ENCODE measurements at places on chromosomes 3 and 15.

DNA sequence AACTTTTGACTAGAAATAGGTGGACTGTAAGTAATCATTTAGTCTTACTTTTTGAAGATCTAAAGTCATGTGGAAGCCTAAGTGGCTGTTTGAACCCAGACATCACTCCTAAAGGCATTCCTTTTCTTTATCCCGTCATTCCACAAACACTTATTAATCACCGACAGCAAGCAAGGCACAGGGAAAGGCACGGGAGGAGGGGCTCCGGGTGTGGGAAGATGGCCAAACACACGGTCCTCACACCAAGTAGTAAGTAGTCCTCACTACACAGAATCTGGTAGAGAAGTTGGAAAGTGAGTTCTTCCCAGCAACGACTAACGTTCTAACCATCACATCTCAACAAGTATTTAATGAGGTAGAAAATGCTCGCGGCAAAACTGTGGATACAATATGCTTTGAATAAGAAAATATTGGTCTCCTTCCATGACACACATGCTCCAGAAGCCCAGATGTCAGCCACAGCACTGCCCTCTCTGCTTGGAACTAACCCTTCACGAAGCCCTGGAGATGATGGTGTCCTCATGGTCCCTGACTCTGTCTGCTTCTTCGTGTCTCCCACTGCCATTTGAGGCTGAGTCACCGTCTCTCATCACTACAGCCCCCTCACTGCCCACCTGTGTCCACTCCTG lies 202.2 kb downstream of the OPA1 start:
- DNase-seq: no peak

DNA sequence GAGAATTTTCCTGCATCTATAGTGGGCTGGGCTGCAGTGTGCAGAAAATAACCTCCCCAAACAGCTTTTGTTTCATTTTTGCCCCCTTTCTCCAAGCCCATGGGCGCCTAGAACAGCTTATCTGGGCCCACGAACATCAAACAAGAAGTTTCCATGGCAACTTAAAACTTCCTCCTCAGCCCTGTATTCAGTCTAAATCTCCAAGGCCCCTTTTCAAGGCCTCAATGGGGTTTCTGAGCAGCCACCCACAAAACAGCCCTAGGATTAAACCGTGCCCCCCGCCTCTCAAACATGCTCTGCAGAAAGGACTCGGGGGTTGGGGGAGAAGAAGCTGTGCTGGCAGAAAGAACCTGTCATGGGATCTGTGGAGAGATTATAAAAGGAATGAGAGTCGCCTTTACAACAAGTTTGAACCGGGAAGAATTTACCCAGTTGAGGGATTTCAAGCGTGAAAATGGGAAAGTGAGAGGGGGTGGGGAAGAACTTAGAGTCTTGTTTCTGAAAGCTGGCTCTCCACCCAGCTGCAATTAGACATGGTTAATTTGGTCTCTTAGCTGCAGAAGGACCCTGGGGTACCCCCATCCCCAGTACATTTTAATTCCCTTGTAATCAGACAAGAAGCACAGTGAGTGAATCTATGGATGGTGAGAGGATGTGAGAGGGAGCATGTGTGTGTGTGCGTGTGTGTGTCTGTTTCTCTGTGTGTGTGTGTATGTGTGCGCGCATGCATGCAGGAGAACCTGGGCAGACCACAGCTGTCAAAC lies 4.3 kb upstream of the FAM107A start:
- DNase-seq: peak; percentile 32

GRCh38 chr3:114745322-114746240 lies 401.5 kb downstream of the ZBTB20 start:
- DNase-seq: no peak

DNA sequence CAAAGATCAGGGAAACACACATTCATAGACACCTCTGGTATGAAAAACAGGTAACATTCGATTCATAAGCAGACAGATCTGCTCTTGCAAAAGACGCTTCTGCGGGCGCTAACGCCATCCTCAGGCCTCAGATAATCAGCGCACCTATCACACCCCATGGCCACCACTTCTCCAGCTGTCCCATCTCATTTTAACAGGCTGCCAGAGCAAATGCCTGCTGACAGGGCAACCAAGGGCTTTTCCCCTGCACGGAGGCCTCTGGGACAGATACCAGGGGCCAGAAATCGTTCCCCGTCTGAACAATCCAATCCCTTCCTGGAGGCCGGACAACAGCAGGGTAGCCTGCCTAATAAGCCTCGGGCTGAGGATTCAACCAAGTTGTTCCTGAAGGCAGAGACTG lies 15.2 kb downstream of the ABCC5 start:
- DNase-seq: no peak

GRCh38 chr15:88802250-88802990 lies 816 bp upstream of the ACAN start:
- DNase-seq: no peak

DNA sequence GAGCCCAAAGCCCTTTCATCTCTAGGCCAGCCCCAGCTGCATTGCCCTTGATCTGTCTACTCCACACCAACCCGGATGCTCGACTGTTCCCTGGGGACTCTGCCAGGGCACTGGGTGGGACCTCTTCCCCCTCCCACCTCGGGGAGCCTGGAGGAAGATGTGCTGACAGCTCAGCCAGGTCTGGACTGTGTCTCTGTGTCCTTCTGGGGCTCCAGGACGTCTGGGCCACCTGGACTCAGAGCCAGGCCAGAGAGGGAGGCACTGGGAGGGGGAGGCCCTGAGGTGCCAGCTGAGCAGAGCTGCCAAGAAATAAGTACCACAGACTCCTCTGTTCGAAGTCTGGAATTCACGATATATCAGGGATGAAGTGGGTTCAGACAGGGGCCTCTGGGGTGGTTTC lies 5.8 kb upstream of the HCN4 start:
- no peak for DNase-seq

DNA sequence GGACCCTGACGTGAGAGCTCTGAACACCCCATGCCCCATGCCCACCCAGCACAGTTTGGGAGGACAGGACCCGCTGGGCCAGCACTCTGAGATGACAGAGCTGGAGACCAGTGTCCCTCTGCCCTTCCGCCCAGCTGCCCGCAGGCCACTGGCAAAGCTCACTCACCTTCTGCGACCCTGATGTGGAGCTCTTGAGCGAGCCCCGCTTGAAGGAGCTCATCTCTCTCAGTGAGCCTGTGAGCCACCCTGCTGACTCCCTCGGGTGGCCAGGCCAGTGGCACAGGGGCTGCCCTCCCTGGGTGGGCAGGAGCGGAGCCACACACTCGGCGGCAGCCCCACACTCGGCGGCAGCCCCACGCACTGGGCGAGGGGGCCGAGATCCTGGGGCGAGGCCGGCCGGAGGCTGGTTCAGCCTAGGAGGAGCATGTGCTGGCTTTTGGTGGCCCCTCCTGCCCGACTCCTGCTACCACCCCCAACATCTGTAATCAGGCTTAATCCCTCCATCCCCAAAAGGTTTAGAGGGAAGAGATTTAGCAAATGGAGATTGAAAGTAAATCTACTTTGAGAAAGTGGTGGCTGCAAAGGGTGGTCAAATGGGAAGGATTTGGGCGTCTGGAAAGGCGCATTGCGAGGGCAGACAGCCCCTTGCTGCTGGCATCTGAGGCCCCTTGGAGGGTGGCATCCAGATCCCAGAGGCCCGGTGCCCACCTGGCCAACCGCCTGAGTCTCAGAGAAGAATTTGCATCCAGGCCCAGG lies 59.4 kb upstream of the TRPM1 start:
- DNase-seq: no peak

DNA sequence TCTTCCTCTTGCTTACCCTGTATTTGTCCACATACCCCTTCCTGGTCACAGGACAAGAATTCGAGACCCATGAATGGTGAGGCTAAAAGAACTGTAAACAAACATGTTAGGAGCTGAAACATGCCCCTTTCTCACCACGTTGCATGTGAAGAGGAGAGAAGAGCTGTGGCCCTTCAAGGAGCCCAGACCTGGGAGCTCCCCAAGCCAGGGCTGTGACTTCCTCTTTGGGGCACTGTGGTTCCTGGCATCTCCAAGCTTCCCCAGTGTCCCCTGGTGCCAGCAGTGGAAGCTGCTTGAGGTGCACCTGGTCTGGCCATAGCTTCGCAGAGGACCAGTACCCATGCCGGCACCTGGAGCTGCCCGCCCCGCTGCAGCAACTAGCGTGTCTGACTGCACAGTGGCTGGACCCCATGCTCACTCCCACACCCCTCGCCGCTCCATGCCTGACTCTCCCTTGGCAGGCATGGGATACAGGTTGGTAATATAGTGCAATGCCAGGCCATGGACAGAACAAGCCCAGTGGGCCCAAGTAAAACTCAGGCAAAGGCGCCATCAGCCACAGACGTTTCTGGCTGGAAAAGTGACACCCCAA lies 9.9 kb downstream of the SPCS1 start:
- DNase-seq: no peak
